ENCODE measurements at places on chromosomes 6 and 20.

DNA sequence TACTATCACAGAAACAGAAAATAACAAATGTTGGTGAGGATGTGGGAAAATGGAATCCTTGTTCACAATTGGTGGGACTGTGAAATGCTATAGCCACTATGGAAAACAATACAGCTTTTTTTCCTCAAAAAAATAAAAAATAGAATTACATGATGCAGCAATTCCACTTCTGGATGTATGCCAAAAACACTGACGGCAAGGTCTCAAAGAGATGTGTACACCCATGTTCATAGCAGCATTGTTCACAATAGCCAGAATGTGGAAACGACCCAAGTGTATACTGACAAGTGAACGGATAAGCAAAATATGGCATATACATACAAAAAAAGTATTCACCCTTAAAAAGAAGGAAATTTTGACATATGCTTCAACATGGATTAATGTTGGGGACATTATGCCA is 213.4 kb downstream of the KHDC1L start:
- DNase-seq = no peak

- DNase-seq = no peak
Measured at GRCh38 chr6:106534564-106534982, 94.7 kb downstream of the RTN4IP1 start.

- DNase-seq = no peak
Measured at GRCh38 chr6:73560182-73560732, 39.4 kb upstream of the EEF1A1 start.

DNA sequence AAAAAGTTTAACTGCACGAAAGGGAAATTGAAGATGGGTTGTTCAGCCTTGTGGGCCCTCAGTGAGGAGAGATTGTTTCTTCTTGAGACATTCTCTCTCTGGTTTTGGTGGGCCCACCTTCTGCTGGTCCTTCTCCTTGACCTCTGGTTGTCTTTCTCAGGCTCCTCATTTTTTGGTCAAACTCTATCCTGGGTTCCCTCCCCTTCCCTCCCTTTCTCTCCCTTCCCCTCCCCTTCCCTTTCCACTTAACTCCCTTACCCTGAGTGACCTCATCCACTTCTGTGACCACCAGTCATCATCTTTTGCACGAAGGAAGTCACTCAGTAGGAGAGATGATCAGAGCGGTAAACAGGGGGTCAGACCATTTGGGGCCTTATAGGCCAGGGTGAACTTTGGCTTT is 71.5 kb upstream of the RALY start:
- DNase-seq = no peak

DNA sequence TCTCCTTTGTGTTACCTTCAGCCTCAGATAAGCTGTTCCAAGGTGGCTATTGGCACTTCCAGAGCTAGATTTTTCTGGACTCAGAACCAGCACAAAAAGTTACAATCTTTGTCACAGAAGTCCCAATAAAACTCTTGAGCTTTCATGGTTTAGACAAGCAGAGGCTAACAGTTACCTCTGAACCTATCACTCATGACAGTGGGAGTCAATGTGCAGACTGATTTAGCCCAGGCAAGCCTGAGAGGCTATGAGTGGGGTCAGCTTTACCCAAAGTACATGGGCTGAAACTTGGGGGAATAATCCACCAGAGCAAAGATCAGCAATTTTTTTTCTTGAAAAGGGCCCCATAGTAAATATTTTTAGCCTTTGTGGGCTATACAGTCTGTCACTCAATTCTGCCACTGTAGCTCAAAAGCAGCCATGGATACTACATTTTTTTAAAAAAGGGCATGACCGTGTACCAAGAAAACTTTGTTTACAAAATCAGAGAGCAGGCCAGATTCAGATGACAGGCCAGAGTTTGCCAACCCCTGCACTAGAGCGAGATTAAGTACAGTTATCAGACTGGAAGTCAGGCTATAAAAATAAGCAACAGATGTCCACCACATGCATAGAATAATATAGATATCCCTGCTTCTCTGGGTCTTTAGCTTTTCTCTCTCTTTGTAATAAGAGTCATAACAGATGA is 20.0 kb downstream of the CCN2 start:
- no peak for DNase-seq
